Occipital lobe (tissue), 3 donors: ENCODE measurements at places on chromosomes 5 and 9. TPM values are rescaled to one million over a fixed set of nuclear protein-coding genes. Genes with fewer than 3 reads are reported as not detected.

OBP2B gene
- total RNA-seq: not detected

DNA sequence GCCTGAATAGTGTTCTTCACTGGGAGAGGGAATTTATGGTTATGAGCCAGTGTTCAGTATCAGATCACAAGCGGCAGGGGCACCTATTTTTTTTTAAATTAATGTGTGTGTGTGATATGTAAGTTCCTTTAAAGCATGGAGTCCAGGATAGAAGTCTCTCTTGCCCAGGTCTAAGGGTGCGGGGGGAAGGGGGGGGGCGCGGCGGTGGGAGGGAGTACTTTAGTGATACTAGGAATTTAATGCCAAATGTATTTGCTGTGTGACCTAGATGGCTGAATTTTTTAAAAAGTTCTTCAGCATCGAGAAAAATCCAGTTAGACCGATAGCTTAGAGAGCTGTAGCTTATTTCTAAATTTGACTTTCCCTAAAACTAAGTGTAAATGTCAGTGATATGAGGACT is 1.5 kb upstream of the FCHO2 start:
- no peak for DNase-seq

NKD2 gene
- total RNA-seq: 3.0 TPM

GRCh38 chr9:1748407-1748806 is 266.7 kb upstream of the SMARCA2 start:
- DNase-seq: no peak

GRCh38 chr5:2105141-2105540 is 222.4 kb upstream of the IRX4 start:
- no peak for DNase-seq

DNA sequence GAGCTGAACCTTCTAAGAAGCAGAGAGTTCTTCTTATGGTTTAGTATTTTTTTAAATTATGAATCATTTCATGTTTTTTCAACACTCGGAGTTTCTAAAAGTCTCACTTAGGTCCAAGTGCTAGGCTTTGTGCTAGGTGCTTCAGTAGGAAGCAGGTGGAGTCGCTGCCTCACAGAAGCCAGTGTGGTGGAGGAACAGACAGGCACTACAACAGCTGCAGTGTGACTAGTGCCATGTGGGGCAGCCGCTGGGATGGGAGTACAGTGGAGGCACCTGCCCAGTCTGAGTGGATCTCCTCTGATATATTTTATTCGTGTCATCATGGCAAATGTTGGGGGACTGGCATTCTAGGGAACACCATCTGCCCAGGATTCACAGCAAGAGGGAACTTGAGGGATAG is 15.3 kb downstream of the PCDHGC5 start:
- no peak for DNase-seq

DNA sequence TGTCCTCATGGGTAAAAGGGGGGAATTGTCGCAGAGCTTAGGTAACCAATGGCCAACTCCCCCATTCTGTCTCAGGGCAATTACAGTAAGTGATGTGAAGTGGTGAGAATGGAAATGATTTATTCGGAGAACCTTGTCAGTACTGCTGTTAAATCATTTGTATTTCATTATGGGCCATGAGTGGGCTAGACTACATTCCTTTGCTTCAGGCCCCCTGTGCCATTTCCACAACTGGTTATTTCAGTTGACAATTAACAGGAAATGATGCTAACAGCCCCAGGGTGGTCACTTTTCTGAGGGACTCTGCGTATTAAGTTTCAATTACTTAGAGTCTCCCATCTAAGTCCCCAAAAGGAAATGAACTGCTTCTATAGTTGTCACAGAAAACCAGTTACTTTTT is 653.7 kb downstream of the CCDC171 start:
- DNase-seq: no peak

CDC20B gene
- 0.78 TPM for total RNA-seq

DNA sequence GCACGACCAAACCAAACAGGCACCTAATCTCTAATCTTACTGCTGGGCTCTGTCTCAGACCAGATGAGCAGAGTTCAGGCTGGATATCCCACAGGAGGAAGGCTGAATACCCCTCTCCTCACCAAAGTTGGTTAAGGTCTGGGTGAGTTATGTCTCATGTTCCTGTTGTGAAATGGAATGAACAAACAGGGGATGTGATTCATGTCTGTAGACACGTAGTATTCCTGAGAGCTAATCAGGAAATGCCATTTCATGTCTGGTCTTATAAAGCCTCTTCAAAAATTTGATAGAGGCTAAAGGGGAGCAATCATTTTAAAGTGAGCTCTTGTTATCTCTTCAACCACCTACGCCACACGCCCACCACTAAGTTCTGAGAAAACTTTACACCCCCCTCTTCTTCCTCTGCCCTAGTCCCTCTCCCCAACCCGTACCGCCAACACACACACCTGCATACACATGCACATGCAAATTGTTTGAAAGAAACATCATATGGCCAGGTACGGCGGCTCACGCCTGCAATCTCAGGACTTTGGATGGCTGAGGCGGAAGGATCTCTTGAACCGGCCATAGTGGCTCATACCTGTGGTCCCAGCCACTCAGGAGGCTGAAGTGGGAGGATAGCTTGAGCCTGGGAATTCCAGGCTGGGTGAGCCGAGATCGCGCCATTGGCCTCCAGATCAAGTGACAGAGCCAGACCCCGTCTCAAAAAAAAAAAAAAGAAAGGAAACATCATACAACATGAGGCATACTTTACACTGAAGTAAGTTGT is 69.8 kb upstream of the RAI14 start:
- no peak for DNase-seq

DNA sequence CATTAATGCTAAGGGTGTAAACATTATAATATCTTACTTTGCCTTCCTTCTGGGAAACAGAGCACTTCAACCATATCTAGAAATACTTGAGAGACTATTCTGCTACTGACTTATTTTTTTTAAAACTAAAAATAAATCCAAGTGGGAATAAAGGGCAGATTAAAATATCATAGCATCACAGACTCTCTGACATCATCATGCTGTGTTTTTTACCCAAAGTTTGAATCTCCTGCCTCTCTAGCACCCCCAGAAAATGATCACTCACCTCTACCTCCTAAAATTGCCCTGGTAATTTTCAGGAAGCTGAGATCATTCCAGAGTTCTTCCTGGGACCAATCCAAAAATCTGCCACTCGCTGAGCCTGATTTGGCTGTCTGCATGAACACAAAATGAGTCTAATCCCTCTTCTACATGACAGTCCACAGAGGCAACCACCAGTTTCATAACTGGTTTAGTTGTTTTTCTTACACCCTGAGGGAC is 813.8 kb upstream of the DMAC1 start:
- no peak for DNase-seq

GRCh38 chr9:111582888-111583287 is 16.6 kb downstream of the PTGR1 start:
- DNase-seq: no peak

DNA sequence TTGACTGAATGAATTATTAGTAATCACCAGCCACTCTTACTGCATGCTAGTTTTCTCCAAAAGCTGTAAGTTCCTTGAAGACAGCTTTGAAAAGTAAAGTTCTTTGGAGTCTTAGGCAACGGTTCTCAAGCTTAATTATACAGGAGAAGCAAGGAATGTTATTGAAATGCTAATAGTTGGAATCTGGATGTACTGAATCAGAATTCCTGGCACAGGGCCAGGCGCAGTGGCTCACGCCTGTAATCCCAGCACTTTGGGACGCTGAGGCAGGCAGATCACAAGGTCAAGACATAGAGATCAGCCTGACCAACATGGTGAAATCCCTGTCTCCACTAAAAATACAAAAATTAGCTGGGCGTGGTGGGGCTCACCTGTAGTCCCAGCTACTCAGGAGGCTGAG is 33.4 kb downstream of the GRIA1 start:
- DNase-seq: no peak

TMEM252 gene
- total RNA-seq: not detected

GRCh38 chr9:92770360-92770995 is 5.8 kb upstream of the BICD2 start:
- no peak for DNase-seq

ENHO gene
- 37.6 TPM for total RNA-seq

- DNase-seq: no peak
These were observed 15.4 kb downstream of the MEGF10 start for GRCh38 chr5:127306036-127306435.

- no peak for DNase-seq
These were observed 131.3 kb upstream of the NR3C1 start for GRCh38 chr5:143534761-143535154.

DNA sequence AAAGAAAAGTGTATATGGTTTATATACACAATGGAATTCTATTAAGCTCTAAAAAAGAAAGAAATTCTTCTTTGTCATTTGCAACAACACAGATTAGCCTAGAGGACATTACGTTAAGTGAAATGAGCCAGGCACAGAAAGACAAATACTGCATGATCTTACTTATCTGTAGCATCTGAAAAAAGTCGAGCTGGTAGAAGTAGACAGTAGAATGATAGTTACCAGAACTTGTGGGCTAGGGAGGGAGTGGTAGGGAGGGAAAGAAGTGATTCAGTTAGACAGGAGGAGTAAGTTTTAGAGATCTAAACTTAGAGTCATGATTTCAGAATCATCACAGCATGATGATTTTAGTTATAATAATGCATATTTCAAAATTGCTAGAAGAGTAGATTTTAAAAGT is 184.6 kb downstream of the TLE4 start:
- no peak for DNase-seq

LCN15 gene
- not detected for total RNA-seq

DNA sequence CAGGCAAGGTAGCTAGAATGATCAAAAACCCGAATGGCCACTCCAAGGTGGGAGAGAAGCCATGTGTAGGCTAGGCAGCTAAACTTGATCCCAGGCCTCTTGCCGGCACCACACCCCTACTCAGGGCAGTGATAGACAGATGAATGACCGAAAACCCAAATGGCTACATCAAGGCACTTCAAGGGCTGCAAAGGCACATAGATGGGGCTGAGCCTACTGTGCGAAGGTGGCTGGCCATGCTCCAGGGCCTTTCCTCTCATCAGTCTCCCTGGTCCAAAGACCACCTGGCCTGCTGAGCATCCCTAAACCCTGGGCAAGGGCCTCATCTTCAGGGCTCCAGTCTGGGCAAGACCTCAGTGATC is 3.7 kb upstream of the TIFAB start:
- DNase-seq: no peak
